ENCODE measurements at places on chromosomes 5 and 9.

DNA sequence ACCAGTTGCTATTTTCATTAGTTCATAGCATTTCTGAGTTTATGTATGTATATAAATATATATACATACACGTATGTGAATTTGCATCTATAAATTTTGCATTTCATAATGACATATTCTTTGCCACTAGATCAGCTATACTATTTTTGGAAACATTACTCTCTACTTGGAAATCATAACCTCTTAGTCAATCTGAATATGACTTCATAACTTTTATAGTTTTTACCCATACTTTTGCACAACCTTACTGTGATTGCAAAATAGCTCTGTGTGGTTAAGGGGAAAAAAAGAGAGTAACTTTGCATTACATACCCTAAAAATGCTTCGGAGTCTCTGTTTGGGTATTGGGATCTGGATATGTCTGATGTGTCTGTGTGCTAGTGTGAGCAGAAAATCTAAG, 44.9 kb upstream of the ADAMTSL1 start:
- peak; percentile 36 for DNase-seq

GRCh38 chr5:94362857-94363256, 255.5 kb downstream of the KIAA0825 start:
- no peak for DNase-seq

DNA sequence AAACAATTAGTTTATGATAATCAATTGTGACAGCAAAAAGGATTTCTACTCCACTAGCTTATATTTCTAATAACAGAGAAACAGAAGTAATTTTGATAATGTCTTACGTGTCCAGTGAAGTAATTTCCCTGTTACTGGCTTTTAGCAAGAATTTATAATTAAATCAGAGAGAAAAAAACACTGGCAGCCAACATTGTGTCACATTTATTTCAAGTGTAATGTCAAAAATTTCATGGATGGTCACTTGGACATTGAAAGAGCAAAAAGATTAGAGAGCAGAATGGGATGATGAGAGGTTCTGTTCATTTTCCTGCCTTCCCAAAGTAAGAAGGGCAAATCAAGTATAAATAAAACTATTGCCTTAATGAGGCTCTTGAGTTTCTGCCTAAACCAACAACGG, 239.3 kb upstream of the SEMA6A start:
- no peak for DNase-seq

DNA sequence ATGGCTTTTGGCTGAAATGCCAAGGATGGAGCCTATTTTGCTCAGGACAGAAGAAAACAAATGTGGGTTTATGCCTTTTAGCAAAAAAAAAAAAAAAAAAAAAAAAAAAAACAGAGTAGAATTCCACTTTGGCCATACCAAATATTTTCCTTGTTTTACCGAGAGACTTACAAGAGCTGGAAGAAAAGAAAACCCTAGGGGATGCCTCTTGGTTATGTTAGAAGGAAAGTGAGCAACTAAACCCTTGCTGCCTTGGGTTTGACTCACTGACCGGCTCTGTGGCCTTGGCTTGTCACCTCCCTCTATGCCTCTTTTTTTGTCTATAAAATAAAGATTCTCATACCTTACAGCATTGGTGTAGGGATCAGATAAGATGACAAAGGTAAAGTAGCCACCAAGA, 69.6 kb upstream of the ABCA1 start:
- peak; percentile 42 for DNase-seq

- peak; percentile 24 for DNase-seq
Measured at GRCh38 chr9:116685166-116685565, 1.9 kb upstream of the TRIM32 start.

DNA sequence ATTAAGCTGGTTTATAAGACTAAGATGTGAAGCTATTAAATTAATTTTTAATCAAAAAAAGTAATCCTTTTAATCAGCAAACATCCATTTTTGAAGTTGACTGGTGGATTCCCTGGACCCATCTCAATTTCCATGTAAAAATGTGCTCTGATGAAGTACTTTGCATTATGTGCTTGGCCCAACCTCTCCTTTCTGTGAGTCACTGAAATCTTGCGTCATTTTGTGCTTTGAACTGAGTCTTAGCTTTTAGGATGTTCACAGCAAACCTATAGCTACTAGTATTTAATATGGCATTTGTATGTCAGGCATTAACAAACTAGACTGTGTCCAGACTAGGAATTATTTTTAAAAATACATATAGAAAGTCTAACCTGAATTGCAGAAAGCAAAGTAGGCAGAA, 55.0 kb upstream of the CDH12 start:
- DNase-seq, result no peak

DNA sequence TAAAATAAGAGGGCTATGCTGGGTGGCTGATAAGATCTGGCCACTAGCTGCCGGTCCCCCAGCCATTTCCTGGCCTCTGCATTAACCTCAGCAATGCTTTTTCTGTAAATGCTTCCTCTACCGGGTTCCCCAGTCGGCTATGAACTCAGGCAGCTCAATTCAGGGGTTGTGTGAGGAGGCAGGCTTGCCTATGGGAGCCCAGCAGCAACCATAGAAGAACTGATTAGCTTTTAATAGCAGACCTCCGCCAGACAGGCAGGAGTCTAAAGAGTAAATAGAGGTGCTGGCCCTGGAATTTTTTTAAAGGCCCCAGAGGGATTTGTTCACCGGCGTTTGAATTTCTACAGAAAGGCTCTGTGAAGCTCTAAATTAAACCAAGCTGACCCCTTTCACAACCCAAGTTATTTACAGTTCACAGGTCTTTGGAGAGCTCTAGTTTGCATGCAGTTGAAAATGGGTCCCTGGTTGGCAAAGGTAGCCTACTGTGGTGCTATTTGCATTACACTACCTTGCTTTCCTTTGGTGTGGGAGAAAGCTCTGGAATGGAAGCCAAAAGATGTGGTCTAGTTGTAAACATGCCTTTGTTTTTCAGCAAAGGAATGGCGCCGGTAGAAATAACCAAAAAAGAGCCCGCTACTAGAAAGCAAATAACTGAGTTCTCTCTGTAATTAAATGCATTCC, 289.7 kb upstream of the SEMA6A start:
- no peak for DNase-seq

DNA sequence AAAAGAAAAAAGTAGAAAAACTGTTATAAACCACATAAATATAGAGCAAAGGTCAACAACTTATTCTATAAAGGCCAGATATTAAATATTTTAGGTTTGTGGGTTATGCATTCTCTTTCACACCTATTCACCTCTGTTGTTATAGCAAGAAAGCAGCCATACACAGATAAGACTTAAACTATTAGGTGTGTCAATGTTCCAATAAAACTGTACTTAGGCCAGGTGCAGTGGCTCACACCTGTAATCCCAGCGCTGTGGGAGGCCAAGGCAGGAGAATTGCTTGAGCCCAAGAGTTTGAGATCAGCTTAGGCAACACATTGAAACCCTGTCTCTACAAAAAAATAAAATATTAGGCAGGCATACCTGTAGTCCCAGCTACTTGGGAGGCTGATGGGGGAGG, 314.7 kb downstream of the BNC2 start:
- DNase-seq, result no peak

DNA sequence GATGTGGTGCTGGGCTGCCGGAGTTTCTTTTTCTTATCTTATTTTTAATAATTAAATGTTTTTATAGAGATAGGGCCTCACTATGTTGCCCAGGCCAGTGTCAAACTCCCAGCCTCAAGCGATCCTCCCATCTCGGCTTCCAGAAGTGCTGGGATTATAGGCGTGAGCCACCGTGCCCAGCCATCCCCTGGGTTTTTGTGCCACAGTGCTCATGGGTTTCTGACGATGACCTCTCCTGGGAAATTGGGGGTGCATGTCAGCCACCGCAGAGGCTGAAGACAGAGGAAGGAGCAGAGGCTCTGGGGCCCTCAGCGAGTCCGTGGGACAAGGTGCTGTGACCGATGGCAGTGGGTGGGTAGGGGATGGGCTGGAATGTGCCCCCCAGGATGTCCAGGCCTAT, 14.4 kb downstream of the GPSM1 start:
- no peak for DNase-seq

DNA sequence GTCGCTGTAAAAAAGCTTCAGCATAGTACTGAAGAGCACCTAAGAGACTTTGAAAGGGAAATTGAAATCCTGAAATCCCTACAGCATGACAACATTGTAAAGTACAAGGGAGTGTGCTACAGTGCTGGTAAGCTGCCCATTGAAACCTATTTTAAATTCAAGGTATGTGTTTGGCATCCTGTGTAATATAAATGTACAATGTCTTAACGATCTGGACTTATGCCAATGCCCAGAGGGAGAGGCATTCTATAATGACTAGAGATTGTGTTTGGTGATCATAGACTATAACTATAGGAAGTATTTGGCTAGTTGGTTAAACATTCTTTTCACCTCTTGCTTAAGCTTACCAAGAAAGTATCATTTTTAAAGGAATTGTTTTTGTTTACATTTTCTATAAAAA, 95.7 kb downstream of the INSL6 start:
- DNase-seq, result no peak

DNA sequence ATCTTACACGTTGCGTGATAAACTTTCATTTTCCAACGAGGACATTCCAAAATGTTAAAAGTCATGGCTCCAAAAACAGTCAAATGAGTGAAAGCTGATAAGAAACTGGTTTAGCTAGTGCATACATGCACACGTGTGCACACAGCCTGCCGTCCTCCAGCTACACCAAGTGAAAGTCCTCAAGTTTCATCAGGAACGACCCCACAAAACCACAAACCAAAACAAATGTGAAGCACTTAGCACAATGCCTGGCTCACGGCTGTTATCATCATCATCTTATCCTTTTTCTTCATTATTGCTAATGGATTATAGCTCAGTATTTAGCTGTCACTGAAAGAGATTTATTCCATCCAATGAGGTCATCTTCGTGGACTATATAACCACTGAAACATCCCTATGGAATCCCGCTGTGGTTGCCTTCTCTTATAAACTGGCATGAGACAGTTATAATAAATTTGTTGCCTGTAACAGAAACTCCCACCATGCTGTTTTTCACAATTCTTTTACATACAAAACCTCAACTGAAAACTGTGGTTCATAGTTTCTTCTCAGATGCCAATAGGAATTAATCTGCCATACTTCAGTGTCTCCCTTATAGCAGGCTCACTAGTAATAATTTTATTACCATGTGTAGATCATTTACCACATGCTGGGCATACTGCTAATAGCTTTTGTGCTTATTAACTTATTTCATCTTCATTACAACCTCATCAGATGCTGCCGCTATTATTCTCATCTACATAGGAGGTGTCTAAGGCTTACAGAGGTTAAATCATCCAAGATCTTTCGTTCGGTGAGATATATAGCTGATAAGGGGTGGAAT, 56.1 kb downstream of the SAXO1 start:
- peak; percentile 94 for DNase-seq

GRCh38 chr9:19116107-19116790, 11.0 kb downstream of the PLIN2 start:
- peak; percentile 67 for DNase-seq

DNA sequence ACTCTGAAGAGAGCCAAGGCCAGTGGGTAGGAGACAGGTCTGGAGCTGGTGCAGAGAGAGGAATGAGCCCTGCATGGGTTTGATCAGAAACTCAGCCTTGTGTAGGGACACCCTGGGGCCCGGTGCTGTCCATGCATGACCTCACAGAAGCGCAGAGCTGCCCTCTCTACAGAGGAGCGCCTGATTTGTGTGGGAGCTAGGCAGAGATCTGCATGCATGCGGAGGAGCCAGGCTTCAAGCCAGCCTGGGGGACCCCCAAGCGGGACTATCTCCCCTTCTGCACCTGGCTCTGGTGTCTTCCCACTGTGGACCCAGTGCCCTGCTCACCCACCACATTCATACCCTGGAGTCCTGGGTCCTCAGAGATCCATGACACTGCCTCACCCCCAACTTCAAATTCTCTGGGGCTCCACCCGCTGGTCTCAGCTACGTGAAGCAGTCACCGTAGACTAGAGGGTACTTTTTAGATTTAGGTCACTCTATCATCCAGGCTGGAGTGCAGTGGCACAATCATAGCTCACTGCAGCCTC, 2.6 kb upstream of the LCN2 start:
- DNase-seq, result no peak

DNA sequence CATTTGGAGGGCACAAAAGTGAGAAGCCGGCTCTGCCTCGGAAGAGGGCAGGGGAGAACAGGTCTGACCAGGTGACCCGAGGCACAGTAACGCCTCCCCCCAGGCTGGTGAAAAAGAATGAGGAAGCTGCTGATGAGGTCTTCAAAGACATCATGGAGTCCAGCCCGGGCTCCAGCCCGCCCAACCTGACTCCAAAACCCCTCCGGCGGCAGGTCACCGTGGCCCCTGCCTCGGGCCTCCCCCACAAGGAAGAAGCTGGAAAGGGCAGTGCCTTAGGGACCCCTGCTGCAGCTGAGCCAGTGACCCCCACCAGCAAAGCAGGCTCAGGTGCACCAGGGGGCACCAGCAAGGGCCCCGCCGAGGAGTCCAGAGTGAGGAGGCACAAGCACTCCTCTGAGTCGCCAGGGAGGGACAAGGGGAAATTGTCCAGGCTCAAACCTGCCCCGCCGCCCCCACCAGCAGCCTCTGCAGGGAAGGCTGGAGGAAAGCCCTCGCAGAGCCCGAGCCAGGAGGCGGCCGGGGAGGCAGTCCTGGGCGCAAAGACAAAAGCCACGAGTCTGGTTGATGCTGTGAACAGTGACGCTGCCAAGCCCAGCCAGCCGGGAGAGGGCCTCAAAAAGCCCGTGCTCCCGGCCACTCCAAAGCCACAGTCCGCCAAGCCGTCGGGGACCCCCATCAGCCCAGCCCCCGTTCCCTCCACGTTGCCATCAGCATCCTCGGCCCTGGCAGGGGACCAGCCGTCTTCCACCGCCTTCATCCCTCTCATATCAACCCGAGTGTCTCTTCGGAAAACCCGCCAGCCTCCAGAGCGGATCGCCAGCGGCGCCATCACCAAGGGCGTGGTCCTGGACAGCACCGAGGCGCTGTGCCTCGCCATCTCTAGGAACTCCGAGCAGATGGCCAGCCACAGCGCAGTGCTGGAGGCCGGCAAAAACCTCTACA, 11.8 kb downstream of the QRFP start:
- no peak for DNase-seq

DNA sequence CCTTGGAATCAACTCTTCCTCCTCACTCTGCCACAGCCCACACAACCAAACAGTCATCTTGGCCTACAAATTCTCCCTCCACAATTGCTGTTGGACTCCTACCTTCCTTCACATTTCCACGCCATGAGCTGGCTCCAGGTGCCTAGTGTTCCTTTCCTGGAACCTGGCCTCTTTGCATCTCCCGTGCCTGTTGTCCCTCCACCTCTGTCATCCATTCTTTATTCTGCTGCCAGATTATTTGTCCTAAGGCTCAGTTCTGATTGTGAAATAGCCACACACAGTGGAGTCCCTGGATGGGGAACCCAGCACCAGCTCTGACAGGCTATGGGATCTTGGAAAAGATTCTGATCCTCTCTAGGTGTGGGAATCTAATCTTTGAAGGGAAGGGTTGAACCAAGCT, 109.1 kb upstream of the ANKH start:
- no peak for DNase-seq

- peak; percentile 15 for DNase-seq
Measured at GRCh38 chr9:101848485-101848919, 110.1 kb upstream of the GRIN3A start.

GRCh38 chr5:141733198-141733597, 51.2 kb upstream of the ARAP3 start:
- DNase-seq, result no peak
